AG09309 (cell line): ENCODE measurements at places on chromosomes 11 and 22.

DNA sequence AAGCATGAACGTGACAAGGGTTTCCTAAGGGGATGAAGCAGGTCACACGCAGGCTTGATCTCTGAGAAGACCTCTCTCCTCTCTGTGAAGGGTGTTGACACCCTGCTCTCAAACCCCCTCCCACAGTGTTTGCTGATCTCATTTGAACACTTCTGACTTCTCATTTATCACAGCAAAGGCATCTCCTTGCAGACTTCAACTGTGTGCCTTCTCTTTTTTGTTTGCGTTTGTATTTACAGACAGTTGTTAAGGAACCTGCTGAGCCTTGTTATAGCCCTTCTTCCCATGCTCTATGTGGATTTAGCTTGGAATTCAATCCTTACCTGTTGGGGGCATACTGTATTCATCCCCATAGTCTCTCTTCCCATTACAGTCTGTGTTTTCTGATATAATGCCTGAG, 206.5 kb downstream of the NELL1 start:
- DNase-seq, result no peak

GRCh38 chr22:50102946-50103345, 13.1 kb downstream of the MOV10L1 start:
- no peak for DNase-seq

- no peak for DNase-seq
Measured at GRCh38 chr11:2223153-2223794, 47.1 kb downstream of the ASCL2 start.

DNA sequence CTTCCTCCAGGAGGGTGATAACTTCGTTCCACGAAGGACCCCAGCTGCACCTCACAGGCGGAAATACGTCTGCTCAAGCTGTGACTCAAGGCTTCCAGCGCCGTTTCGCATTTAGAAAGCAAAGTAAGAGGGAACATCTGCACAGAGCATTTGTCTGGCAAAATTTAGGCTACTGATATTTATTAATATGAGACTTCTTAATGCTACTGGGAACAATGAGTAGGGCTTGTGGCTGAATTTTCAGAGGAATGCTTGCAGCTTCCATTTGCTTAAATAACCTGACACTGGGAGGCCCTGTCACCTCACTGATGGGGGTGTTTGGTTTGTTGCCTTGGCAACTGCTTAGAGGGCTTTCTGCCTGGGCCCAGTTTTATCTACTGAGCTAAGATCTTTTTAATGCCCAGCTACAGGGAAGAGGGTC, 14.7 kb upstream of the ST14 start:
- no peak for DNase-seq

GRCh38 chr11:128057786-128058395, 529.5 kb downstream of the ETS1 start:
- no peak for DNase-seq

DNA sequence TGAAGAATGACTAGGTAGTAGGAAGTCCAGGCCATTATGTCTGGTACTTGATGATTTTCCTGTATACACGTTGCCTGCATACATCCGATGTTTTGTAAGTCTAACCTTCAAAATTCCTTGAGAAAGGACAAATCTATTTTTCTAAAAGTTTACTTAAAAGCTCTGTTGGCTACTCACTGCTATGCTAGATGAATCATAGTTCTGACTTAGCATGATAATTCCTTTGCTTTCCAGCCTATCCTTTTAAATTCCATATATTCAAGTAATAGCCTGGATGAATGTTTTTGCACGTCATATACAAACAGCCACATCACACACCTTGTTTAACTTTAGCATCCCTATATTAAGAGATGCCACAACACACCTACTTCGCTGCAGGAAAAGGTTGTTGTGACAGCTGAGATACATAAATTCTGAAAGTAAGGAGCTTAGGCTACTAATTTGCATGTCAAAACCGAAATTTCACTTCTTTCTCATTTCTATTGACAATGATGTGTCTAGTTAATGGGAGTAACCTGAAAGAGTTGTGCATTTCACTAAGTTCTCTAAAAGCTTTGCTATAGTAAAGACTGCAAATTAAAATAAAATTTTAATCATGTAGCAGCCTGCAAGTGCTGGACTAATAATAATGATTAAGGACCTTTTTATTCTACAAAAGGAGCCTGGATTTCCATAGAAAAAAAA, 1116.4 kb downstream of the JRKL start:
- DNase-seq, result no peak
